ENCODE measurements at places on chromosomes 11 and 22. TPM values are rescaled to one million over a fixed set of nuclear protein-coding genes. Genes with fewer than 3 reads are reported as not detected.

The OR52L1 gene
- total RNA-seq, result 0.79 TPM

The UBQLNL gene
- total RNA-seq, result 38.7 TPM

The C11orf86 gene
- total RNA-seq, result 0.25 TPM

The PAMR1 gene
- 0.55 TPM for total RNA-seq

The PARVA gene
- 18.7 TPM for total RNA-seq

The CALCA gene
- not detected for total RNA-seq

The RRM1 gene
- 31.4 TPM for total RNA-seq

The STK33 gene
- total RNA-seq, result 49.9 TPM

The ZC3H12C gene
- 17.0 TPM for total RNA-seq

The OR2AG1 gene
- not detected for total RNA-seq

The KCNJ11 gene
- total RNA-seq, result 2.1 TPM

The ZP1 gene
- 4.0 TPM for total RNA-seq

The PIH1D2 gene
- 59.5 TPM for total RNA-seq

The TUBGCP6 gene
- total RNA-seq, result 143 TPM

The AQP11 gene
- 21.1 TPM for total RNA-seq

The SLC25A45 gene
- total RNA-seq, result 10.1 TPM

The PES1 gene
- total RNA-seq, result 99.4 TPM

The RAB36 gene
- 7.5 TPM for total RNA-seq

The MRGPRF gene
- 12.2 TPM for total RNA-seq

The PGR gene
- total RNA-seq, result 2.4 TPM

The SLC37A2 gene
- total RNA-seq, result 7.6 TPM

The POU2AF3 gene
- 6.4 TPM for total RNA-seq

Data from testis (tissue), 5 donors.